ENCODE measurements at places on chromosomes 5 and 9.

DNA sequence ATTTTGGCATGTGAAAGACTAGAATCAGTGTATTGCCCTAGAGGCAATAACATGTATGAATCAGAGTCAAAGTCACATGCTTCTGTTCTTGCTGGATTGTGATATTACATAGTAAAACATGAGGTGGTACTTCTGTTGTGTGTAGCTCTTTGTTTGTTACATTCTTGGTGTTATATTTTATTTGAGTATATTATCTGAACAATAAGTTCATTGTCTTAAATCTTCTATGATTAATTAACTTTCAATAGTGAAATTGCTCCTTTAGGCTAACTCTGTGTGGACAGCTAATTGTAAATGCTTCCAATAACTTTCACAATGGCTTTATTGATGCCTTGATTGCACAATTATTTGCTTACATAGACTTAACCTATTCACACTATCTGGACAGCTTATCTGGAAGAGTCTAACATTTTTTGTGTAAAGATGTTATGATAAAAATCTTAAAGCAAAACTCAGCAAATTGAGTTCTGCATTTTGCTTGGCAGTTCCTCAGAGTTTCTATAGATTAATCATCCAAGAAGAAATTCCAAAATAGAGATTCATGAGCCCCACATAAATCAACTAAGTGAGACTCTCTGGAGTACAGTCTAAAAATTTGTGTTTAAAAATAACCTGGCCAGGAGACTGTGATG lies 239.6 kb upstream of the TUSC1 start:
- no peak for DNase-seq

- DNase-seq: peak; percentile 98
Observed at GRCh38 chr5:73160239-73160671, 12.7 kb upstream of the TMEM174 start.

GRCh38 chr5:34724741-34725140 lies 68.6 kb downstream of the RAI14 start:
- DNase-seq: no peak

DNA sequence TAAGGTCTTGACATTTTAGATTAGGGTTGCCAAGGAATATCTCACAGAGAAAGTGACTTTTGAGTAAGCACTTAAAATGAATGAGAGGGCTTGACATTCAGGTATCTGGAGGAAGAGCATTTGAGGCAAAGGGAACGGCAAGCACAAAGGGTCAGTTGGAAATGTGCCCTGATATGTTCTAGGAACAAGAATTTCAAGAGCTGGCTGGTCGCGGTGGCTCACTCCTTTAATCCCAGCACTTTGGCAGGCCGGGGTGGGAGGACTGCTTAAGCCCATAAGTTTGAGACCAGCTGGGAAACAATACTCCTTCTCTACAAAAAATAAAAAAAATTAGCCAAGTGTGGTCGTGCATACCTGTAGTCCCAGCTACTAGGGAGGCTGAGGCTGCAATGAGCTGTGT lies 16.5 kb downstream of the KIAA1958 start:
- DNase-seq: no peak

- DNase-seq: no peak
Observed at GRCh38 chr9:99431103-99431502, 209.0 kb downstream of the SEC61B start.

DNA sequence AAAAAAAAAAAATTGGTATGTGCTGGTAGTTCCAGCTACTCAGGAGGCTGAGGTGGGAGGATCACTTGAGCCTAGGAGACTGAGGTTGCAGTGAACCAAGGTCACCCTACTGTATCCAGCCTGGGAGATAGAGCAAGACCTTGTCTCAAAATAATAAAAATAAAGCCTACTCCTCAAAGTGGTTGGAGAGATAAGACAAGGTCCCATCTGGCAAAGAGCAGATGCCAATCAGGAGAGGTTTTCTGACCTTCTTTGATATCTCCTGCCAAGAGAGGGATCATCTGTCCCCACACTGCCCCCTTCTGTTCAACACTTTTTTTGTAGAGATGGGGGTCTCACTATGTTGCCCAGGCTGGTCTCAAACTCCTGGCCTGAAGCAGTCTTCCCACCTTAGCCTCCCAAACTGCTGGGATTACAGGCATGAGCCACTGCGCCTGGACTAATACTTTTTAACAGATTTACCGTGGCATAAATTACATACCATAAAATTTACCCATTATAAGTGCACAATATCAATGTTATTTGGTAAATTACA lies 64.7 kb downstream of the SH3PXD2B start:
- peak; percentile 8 for DNase-seq

DNA sequence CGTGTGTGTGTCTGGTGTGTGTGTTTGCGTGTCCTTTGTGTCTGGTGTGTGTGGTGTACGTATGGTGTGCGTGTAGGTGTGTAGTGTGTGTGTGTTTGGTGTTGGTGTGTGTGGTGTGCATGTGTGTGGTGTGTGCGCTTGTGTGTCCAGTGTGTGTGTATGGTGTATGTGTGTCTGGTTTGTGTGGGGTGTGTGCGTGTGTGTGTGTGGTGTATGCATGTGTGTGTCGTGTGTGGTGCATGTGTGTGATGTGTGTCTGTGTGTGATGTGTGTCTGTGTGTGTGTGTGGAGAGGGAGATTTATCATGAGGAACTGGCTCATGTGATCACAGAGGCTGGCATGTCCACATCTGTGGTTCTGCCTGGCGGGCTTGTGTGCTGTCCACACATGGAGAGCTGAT lies 71.7 kb downstream of the CACNA1B start:
- DNase-seq: no peak

DNA sequence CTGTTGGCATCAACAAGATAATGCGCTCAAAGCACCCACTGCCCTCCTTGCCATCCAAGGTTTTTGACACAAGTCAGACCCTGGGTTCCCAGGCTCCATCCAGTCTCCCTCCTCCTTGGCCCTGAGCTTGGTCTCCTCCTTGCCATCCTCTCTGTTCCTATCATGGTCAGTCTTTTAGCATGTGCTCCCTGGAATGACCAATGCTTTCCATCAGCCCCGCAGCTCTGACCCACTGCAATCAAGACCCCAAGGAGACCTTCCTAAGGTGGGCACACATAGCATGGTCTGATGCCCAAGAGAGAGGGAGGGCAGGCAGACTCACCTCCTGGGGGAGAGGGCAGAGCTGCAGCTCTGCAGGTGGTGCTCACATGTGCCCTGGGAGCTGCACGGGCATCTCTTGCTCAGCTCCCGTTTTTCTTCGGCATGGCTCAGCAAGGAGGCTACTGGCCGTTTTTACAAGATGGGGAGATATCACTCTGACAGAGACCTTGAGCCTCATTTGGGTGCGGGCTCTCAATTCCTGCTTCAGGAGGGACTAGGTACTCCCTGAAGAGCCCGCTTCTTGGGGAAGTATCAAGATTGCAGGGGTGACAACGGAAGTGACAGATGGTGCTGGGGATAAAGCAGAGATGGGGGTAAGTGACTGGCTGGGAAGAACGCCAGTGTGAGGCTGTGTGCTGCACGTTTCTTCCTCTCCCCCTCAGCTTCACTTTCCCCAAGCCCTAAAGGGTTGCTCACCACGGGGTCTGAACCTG lies 3.3 kb downstream of the SEPTIN8 start:
- DNase-seq: peak; percentile 29

GRCh38 chr9:98182069-98182820 lies 10.2 kb downstream of the CORO2A start:
- DNase-seq: no peak

DNA sequence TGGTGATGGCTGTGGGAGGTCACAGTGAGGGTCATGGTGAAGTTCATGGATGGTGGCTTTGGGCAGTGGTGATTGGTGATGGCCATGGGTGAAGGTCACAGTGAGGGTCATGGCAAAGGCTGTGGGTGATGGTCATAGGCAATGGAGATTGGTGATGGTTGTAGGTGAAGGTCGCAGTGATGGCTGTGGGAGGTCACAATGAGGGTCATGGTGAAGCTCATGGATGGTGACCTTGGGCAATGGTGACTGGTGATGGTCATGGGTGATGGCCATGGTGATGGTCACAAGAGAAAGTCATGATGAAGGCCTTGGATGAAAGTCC lies 115.6 kb upstream of the IRX4 start:
- no peak for DNase-seq

GRCh38 chr9:121201045-121201737 lies 478 bp downstream of the RAB14 start:
- DNase-seq: no peak

All from MV-4-11 (cell line).